ENCODE measurements at places on chromosomes 5 and 9.
A peak's percentile ranks its signal among the peaks of the same experiment; 100 is the strongest.

DNA sequence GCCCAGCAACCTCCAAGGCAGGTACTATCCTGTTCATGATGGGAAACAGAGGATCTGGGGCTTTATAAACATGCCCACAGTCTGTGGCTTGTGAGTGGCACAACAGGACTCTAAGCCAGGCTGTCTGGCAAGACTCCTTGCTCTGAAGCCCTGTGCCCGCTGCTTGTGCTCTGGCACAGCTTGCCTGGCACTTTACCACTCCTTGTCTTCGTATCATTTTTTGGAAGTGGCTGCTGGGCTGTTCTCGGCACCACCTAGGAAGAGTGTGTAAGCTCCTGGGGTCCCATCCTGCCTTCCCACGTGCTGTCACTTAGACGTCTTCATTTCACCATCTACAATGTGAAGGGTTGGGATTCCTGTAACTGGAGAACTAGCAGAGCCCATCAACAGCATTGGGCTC, 59.3 kb upstream of the GLRX start:
- DNase-seq = no peak

GRCh38 chr5:129963359-129963758, 59.1 kb downstream of the CHSY3 start:
- no peak for DNase-seq

GRCh38 chr5:117776977-117777376, 1202.4 kb upstream of the SEMA6A start:
- no peak for DNase-seq

- DNase-seq = no peak
These were observed 141.3 kb downstream of the PSAT1 start for GRCh38 chr9:78438211-78438610.

DNA sequence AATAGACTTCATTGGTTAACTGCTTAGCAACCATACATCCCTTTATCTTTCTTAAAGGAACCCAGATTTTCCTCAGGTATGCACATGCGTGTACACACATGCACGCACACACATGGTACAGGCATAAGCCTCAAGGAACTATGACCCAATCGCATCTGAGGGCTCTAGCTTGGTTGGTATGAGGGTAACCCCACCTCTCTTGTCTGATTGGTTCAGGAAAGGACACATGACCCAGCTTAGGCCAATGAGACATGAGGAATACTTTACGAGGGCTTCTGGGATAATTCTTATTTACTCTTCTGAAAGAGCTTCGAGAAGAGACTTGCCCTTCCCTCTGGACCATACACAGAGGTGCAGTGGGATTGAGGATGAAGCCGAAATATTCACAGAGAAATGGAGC, 141.9 kb downstream of the FRMD3 start:
- DNase-seq = no peak

- DNase-seq = no peak
These were observed 52.5 kb upstream of the SEMA6A start for GRCh38 chr5:116626945-116627679.

DNA sequence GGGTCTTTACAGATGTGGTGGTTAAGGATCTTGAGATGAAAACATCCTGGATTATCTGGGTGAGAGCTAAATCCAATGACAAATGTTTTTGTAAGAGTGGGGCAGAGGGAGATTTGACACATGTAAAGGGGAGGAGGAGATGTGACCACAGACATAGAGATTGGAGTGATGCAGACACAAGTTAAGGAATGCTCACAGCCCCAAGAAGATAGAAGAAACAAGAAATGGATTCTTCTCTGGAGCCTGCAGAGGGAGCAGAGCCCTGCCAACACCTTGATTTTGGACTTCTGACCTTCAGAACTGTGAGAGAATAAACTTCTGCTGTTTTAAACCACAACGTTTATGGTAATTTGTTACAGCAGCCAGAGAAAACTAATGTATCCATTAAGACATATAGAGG, 21.7 kb downstream of the ITGA2 start:
- DNase-seq = no peak

DNA sequence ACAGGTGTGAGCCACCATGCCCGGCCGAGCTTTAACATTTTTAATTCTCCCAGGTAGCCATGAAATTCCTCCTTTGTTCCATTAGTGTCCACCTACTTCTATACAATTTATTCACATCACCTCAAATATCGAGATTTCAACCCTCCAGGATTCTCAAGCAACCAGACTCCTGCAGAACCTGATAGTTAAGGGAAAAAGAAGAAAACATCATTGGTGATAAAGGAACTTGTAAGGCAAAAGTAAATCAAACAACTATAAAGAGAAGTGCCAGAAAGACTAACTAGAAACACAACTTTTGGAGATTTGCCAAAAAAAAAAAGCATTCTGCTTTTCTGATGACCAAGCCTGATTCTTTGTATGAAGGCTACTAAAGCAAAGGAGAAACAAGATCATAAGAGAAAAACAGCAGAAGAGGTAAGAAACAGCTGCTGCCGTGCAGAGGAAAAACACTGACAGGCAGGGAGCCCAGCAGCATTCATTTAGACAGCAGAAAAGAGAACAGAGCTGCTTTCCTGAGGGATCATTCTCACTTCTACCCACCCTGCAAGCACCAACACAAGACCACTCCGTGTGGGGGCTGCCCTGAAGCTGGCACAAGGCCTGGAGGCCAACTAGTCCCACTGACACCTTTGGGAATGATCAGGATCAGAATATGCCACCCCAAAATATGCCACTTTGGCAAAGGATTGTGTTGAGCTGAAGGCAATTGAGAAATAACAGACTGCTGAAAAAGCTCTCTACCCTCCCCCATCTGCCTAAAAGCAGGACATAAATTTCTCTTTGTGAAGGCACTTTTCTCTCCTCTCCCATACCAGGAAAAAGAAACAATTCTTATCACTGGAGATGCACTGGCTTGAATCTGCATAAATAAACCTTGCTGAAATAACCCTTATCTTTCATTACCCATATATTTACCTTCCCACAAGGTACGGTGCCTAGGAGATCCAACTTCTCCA, 75.1 kb downstream of the ALDH7A1 start:
- no peak for DNase-seq

- peak; percentile 59 for DNase-seq
These were observed 442 bp downstream of the NEURL1B start for GRCh38 chr5:172641359-172642050.

- DNase-seq = no peak
These were observed 106.4 kb downstream of the CDK5RAP2 start for GRCh38 chr9:120473608-120474007.

DNA sequence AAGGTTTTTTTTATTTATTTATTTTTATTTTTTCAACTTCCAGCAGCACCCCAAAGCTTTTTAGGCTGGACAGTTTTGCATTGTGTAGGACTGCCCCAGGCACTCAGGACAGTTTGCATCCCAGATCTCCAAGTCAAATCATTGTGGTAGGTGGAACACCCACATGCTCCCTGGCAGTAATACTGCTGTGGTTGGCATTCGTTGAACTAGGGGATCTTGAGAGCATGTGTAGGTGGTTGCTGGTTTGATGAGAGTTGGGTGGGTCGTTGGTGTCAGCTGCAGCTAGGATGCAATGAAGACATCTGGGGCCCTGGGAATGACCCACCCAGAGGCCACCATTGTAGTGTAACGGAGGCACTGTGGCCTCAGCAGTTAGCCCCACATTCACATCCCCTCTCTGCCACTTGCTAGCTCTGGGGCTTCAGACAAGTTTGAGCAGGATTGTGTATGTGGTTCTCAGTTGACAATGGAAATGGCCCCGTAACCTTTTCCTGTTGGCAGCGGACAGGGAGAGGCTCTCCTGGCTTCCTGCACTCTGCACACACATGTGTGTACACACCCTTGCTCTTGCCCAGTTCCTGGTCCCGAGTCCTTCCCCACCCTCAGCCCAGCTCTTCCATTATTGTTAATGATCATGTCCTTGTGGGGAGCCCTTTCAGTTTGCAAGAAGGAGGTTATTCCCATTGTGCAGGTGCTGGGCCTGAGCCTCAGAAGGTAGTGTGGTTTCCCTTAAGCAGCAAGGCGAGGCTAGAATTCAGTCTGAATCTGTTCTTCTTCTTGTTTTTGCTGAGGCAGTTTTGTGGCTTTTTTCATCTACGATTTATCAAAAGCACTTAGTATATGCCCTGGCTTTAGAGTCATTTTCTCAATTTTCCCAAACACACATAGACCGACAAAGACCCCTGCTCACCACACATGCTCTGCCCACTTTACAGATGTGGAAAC, 46.5 kb downstream of the PPARGC1B start:
- no peak for DNase-seq

- peak; percentile 54 for DNase-seq
These were observed 86.5 kb upstream of the TNFAIP8 start for GRCh38 chr5:119269061-119269944.

DNA sequence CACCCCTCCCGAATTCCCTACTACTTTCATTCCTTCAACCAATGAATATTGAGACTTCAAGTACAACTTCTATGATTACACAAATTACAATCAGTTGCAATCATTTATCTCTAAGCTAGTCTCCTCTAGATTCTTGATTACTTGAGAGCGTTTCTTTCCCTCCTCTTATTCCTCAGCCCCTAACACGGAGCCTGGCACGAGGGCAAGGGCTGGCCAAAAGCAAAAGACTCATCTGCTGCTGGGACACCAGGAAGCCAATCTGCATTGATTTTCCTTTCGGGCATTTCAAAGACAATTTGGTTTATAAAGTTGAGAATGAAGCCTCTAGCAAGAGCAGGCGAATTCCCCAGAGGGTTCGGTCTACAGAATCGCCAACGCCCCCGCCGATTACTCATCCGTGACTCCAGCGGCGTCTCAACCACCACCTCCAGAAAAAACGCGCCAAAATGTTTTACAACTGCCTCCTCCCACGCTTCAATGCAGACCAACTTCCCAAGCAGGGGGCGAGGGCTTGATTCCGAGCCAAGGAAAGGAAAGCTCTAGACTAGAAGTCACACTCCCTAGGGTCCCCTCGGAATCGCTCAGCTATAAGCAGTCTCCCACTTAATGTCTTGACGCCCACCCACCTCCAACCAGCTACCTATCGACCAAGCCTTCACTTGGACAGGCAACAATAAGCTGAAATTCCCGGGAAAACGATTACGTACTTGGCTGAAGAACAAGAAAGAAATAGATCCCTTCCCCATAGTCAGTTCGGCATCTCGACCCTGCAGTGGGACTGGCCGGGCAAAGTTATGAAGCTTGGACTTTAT, 1.5 kb downstream of the PCSK1 start:
- DNase-seq = no peak

DNA sequence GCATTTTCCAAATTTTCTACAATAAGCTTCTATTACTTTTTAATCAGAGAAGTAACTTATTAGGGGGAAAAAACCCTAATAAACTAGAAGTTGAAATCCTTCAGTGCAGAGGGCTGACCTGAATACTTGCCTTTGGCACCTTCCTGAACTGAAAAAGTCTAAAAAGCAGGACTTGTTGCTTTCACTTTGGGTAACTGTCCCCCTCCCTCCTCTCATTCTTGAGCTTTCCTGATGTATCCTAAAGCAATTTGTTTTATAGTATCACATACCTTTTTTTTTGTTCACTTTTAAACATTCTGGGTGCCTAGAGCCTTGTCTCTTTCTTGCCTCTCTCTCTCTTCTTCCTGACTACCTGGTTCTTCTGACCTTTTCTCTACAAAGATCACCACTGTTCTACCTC, 64.0 kb upstream of the ERBIN start:
- DNase-seq = no peak

GRCh38 chr5:121271546-121271945, 580.1 kb upstream of the FTMT start:
- no peak for DNase-seq

DNA sequence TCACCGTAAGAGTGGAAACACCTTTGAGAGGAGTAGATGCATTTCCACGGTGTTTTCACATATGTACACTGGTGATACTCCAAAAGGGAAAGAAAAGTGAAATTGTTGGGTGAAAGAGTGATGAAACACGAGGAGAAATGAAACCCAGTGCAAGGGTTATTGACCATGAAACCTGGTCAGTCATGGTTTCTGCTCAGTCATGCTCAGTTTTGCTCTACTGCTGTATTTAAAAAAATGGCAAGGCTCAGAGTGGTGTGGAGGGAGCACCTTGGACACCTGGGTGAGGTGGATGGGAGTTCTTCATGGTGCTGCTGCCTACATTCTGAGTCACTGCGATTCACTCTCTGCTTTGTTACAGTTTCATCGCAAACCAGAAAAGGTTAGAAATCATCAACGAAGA, 32.3 kb downstream of the NTRK2 start:
- no peak for DNase-seq

DNA sequence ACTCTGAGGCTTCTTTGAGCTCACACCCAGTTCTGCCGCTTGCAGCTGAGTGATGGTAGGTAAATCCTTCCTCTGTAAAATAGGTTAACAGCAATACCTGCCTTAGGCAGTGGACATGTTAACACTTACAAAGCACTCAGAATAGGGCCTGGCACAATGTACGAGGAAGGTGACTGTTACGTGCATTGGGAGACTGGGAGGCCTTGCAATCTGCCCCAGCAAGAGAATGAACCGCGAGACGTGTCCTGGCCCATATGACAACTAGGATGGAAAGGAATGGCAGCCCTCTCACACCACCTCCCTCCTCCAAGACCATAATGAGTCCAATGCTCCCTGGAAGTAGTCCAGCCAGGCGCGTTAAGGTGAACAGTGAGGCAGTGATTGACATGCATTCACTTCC, 23.1 kb upstream of the AKNA start:
- DNase-seq = no peak

- peak; percentile 30 for DNase-seq
These were observed 30.0 kb upstream of the MATR3 start for GRCh38 chr5:139263536-139263935.

- no peak for DNase-seq
These were observed 61.9 kb upstream of the ITGA1 start for GRCh38 chr5:52725808-52726207.

DNA sequence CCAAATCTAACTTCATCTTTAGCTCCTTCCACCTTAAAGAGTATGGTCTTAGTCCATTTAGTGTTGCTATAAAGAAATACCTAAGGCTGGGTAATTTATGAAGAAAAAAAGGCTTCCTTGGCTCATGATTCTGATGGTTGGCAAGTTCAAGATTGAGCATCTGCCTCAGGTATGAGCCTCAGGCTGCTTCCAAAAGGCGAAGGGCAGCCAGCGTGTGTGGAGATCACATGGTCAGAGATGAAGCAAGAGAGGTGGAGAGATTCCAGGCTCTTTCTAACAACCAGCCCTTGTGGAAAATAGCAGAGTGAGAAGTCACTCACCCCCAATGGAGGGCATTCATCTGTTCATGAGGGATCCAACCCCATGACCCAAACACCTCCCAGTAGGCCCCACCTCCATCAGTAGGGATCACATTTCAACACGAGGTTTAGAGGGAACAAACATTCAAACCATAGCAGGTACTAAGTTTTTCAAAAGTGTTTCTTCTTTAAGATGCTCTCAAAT, 225.9 kb downstream of the SGCD start:
- DNase-seq = no peak
